ENCODE measurements at places on chromosomes 6 and 20.
A peak's percentile ranks its signal among the peaks of the same experiment; 100 is the strongest.

DNA sequence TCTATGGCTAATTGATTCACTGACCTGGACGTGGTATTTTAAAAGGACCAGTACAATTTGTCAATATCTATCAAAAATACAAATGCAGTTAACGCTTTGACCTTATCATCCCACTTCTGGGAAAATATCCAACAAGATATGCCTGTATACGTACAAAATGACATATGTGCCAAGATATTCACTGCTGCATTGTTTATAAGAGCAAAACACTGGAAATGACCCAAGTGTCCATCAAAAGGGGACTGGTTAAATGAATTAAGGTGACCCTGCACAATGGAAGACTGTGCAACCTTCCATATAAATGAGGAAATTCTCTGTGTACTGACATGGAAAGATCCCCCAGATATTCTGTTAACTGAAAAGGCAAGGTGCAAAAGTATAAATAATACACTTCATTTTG is 13.9 kb downstream of the TRAM2 start:
- DNase-seq = no peak

GRCh38 chr6:115905471-115905870 is 155.2 kb downstream of the FRK start:
- no peak for DNase-seq

DNA sequence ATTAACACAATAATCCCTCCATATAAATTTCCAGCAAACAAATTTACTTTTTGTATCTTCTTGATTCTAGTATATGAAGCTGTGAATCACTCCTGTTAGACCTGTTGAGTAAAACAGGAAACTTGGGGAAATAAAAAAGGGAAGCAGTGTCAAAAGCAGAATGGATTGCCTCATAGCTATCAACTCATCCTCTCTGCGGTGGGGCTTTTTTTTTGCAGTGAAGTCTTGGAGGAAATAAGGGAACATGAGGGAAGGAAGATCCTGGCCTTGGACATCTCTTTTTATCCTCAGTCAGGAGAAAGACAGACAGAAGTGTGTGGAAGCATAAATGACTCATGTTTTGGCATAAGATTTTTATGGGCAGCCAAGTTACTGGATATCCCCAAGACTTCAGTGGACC is 332.5 kb downstream of the TFAP2A start:
- DNase-seq = no peak

- no peak for DNase-seq
Observed at GRCh38 chr6:34817446-34817845, 25.6 kb downstream of the BLTP3A start.

- peak; percentile 68 for DNase-seq
Observed at GRCh38 chr6:28988536-28989311, 16.4 kb downstream of the ZNF311 start.

All from T-helper 1 cell (primary cell).